ENCODE measurements at places on chromosomes 2 and 18. TPM values are rescaled to one million over a fixed set of nuclear protein-coding genes. Genes with fewer than 3 reads are reported as not detected.

The TAF1B gene
- total RNA-seq: 25.0 TPM

The KCTD1 gene
- 40.0 TPM for total RNA-seq

The ARHGAP15 gene
- not detected for total RNA-seq

The SERPINB12 gene
- not detected for total RNA-seq

The IL1RL1 gene
- 1.0 TPM for total RNA-seq

The ALPI gene
- total RNA-seq: not detected

All from A549 treated with Hydrocortisone at 1 μM for 4 hours (cell line).